NCI-H2227 treated with DMSO at 0.1 percent for 48 hours (cell line): ENCODE measurements at places on chromosomes 2 and 18.

DNA sequence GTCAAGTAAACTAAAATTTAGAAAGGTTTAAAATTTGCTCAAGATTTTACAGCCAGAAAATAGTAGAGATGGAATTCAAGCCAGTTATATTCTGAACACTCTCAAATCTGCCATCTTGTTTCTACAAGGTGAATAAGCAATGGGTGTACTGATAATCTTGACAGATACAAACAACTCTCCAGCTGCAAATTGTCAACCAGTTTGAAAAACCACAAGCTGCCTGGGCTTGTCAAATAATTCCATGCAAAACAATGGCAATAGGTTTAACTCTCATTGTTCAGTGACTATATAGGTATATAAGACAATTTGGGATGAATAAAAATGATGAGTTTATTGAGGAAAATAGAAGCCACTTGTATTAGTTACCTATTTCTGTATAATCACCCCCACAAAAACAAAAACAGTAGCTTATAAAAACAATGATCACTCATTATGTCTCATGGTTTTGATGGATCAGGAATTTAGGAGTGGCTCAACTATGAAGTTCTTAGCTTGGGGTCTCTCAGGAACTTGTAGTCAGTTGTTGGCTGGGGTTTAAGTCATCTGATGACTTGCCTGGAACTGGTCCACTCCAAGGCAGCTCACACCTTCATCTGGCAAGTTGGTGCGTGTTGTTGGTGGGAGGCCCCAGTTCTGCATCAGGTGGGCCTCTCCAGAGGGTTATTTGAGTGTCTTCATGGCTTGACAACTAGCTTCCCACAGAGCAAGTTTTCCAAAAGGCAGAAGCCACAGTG is 12.6 kb upstream of the EVA1A start:
- DNase-seq, result no peak

GRCh38 chr18:23354625-23355024 is 98.5 kb upstream of the RIOK3 start:
- no peak for DNase-seq

- DNase-seq, result no peak
Measured at GRCh38 chr2:179265082-179265510, 464 bp upstream of the SESTD1 start.

DNA sequence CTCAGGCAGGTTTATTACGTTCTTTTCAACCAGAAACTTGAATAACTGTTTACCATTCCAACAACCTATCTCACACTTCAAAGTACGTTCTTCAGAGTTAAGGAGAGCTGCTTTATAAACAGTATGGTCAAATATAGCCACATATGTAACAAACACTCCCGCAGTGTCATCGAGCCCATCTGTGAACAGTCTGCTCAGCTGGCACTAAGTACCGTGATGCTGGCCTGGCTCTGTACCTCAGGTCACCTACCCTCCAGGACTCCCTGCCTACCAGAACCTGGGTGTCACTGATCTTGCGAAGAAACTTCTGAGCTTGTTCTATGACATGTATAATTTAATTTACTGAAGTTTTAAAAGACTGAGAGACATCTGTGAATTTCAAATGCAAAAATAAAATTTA is 71.4 kb downstream of the SEPTIN10 start:
- no peak for DNase-seq

DNA sequence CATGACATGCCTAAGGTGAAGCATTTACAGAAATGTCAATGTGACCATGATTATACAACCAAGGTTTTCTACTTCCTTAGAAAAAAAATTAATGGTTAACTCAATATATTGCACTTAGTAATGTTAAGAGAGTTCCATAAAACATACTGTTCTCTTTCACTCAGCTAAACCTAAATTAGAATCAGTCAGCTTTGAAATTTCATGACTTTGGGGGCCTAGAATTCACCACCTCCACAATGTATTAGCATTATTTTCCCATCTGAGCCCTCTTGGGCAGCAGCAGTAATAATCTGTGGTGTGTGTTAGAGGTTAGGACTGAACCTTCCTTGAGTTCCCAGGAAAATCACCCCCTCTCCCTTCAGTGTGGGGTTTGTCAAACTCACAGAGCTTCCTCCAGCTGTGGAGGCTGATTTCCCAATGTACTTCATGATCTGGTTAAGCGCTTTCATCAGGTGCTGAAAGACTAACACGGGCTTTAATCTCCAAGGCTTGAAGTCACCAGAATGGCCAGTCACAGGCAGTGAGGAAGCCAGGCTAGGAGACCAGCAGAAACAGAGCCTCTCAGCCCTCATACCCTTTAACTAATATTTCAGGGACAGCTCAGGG is 7.1 kb upstream of the UPP2 start:
- DNase-seq, result no peak

DNA sequence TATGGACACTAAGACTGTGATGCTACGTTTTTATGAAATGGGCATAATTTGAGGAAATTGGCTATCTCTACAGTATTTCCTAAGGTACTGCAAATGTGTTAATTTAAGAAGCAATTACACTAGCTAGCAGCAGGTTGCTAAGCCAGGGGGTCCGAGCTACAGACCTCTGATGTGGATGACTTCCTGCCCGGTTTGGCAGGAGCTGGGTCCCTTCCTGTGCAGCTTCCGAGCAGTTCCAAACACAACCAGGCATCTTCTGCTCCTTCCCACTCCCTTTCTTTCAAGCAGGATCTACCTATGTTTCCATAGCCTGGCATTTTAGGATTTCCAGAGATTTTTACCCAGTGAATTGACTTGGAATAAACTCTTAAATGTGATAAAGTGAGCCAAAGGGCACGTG is 55.7 kb downstream of the SCN2A start:
- peak; percentile 58 for DNase-seq

DNA sequence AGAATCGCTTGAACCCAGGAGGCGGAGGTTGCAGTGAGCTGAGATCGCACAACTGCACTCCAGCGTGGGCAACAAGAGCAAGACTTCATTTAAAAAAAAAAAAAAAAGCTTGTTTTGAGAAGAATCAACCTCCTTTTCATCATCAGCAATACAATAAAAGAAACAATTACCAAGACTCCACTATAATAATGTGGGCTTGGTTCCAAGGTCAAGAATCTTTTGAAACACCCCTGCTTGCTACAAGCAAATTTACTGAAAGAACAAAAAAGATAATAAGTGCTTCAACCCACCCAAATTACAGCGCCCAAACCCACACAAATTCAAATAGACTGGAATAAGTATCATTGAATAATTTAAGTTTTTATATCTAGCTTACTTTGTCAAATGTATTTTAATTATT is 33.6 kb upstream of the MAPRE3 start:
- peak; percentile 47 for DNase-seq

GRCh38 chr2:235212501-235213158 is 260.8 kb downstream of the SH3BP4 start:
- no peak for DNase-seq

- DNase-seq, result no peak
Measured at GRCh38 chr2:72108121-72108520, 39.5 kb downstream of the CYP26B1 start.

DNA sequence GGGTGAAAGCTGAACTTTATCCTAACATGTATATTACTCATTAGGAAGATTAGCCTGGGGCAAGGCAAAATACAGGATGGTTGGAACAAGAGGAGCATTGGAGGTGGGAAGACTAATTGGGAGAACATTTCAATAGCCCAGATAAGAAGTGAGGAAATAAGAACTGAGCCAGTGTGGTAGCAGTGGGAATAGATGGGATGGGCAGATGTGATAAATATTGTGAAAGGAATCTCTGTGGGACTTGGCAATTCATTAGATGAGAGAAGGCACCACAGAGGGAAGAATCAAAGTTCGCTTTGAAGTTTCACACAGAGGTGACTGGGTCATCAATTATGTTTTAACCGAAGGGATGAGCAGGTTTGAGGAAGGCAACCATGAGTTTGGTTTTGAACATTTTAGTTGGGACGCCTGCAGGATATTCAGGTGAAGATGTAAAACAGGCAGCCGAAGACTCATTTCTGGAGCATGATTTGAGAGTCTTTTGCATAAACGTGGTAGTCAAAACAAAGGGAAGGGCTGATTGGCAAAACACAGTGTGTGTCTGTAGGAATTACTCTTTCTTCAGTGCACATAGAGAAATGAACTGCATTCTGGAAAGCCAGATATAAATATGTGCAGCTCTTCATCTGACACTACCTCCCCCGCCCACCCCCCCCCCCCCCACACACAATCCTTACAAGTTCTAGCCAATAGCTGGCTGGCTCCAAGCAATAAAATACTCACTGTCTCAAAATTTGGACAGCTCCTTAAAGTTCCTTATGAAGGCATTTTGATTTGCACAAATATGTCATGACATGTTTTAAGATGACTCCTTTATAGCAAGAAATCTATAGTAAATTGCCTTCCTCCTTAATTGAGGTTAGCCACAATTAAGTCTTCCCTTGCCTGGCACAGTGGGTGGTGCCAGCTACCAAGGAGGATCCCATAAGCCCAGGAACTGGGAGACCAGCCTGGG is 1.9 kb upstream of the SLC1A4 start:
- DNase-seq, result no peak

GRCh38 chr18:74795751-74796150 is 198.1 kb downstream of the ZNF407 start:
- DNase-seq, result no peak

- DNase-seq, result no peak
Measured at GRCh38 chr2:24842081-24843050, 49.1 kb downstream of the CENPO start.

GRCh38 chr2:26938399-26939118 is 31.9 kb upstream of the MAPRE3 start:
- no peak for DNase-seq

GRCh38 chr2:241984658-241985057 is 115.1 kb downstream of the RTP5 start:
- no peak for DNase-seq

- no peak for DNase-seq
Measured at GRCh38 chr2:131557558-131558321, 30.1 kb downstream of the CCDC74A start.

GRCh38 chr2:145543155-145543554 is 1023.2 kb upstream of the ZEB2 start:
- no peak for DNase-seq

DNA sequence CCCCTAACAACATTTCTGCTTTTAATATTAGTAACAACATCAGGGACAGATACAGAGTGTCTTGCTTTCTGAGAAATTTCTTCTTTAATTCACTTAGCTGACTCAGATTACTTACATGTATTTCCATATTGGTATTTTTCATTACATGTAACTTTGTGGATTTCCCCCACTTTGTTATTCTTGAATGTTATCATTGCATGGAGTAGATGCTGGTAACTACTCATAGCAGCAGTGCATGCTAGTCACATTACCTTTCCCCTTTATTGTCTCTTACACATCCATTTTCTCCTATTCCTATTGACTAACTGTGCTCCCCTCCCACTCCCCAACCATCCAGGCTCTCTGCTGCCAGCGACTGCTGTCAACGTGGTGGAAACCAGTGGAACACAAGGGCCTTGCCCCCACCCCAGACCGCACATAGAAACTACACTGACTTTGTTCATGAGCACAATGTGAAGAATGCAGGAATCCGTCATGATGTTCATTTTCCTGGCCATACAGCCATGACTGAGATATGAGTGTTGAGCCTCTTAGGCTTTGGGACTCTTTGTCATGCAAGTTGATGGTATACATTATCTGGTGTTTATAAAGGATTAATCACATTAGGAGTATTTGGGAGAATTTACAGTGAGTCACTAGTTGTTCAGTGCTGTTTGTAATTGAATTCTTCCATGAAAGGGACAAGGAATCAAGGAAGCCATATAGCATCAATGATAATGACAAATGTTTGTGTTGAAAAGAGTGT is 91.0 kb downstream of the EPB41L5 start:
- DNase-seq, result no peak

DNA sequence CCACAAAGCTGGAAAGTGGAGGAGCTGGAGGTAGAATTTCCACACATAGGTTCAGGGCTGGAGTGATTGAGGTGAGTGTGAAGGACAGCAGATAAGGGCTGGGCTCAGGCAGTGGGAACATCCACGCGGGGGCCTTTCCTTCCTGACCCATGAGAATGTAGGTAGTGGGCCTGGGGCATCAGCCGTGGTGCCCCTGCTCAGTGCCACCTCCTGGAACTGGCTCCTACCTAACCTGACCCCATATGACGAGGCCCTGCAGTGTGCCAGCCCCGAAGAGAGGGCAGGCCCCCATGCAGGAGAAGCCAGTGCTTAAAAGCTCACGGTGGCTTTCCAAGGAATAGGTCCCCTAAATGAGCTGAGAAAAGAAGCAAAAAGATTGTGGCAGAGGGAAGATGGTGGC is 66.2 kb downstream of the HS6ST1 start:
- no peak for DNase-seq

- no peak for DNase-seq
Measured at GRCh38 chr2:180205621-180206235, 198.6 kb upstream of the CWC22 start.

- DNase-seq, result no peak
Measured at GRCh38 chr2:162972383-162972782, 133.8 kb upstream of the KCNH7 start.

GRCh38 chr2:241540771-241541561 is 17.6 kb upstream of the BOK start:
- peak; percentile 47 for DNase-seq

GRCh38 chr18:59712311-59712710 is 15.1 kb upstream of the CCBE1 start:
- no peak for DNase-seq
